ENCODE measurements at places on chromosomes 1 and 21.
A peak's percentile ranks its signal among the peaks of the same experiment; 100 is the strongest.

GRCh38 chr1:218900615-218901014, 273.1 kb upstream of the LYPLAL1 start:
- no peak for DNase-seq

DNA sequence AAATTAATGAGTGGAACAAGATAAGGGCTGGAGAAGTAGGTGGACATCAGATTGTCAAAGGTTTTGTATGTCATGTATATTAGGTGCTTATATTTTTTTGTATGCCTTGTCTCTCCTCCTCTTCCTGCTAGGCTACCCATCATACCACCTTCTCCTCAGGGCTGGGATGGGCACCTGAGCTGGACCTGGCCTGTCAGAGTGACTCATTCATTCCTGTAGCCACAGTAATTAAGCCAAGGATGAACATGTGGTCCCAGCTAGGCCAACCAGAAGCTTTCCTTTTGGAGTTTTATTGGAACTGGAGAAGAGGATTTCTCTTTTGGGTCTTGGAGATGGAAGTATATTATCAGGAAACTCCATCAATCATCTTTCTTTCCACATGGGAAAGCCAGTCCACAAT, 21.2 kb downstream of the PTGS2 start:
- no peak for DNase-seq

GRCh38 chr1:68916221-68916902, 419.5 kb upstream of the DEPDC1 start:
- peak; percentile 65 for DNase-seq

GRCh38 chr1:170670802-170671628, 7.1 kb downstream of the PRRX1 start:
- peak; percentile 86 for DNase-seq

- no peak for DNase-seq
These were observed 6.2 kb downstream of the TACSTD2 start for GRCh38 chr1:58570817-58571216.

DNA sequence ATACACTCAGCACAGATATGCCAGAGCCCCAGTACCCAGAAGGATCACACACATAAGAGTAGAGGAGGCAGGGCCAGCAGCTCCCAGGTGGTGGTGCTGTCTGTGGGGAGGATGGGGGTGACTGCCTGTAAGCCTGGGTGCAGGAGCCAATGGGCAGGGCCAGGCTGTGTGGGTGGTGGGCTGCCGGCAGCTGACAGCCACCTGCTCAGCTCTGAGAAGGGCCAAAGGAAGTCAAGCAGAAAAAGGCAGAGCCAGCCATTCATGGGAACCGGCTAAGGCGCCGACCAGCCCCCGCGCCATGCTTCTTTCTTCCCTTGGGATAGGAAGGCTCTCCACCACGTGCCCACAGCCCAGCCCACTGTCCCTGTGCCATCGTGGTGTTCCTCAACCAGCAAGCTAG, 14.1 kb downstream of the PIK3C2B start:
- DNase-seq: peak; percentile 58

DNA sequence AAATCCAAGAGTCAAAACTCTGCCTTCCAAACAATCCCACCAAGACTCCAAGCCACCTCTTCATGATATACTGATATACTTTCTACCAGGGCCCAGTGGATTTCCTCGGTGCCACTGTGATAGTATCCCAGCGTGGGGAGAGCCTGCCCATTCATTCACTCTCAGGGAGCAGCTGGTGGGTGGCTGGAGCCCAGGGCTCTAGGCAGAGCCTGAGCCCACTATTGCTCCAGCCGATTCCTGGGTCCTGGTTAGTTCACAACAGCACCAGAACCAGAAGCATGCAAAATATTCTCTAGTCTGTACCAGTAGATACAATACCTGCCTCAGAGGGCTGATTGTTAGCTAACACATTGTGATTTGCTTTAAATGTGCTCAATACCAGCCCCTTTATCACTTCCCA, 831 bp downstream of the CSRP1 start:
- DNase-seq: no peak

GRCh38 chr21:34838956-34839820, 170.4 kb downstream of the CLIC6 start:
- DNase-seq: no peak

GRCh38 chr1:35143737-35144508, 49.0 kb downstream of the SFPQ start:
- no peak for DNase-seq

DNA sequence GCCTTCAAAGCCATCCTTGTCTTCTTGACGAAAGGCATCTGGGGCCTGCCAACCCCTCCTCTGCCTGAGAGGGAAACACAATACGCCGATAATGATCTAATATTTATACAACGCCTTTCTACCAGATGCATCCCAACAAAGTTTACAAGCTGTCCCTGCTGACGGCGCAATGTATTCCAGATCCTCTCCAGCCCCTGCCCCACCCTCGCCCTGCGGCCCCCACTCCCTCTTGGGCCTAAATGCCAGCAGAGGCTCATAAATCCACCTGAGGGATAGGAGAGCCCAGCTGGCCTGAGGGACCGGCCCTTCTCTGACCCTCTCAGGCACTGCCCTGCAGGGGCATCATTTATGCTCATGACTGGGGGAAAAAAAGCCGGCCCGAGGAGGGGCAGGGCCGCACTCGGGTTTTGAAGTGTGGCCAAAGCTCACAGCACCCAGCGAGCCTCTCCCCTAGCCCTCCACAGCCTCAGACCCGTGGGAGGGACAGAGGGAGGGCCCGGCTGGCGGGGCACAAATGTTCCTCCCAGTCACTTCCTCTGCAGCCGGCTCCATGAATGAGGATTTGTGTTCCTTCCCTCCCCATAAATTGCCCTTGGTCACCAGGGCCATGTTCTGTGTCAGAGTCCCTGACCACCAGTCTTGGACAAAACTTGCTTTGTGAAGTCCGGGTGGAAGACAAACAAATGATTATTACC, 140.3 kb downstream of the FOXD2 start:
- peak; percentile 65 for DNase-seq

DNA sequence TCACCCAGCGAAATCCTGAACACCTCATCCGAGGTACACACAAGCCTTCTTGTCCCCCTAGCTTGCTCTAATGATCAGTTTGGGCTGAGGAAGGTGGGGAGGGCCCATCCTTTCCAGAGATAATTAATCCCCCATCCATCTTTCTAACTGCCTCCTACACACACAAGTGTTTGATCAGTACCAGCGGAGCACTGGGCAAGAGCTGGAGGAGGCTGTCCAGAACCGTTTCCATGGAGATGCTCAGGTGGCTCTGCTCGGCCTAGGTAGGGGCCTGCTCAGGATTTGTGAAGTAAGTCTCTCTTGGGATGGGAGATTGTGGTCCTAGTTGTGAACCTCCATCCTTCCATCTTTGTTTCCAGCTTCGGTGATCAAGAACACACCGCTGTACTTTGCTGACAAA, 5.8 kb downstream of the ANXA9 start:
- no peak for DNase-seq

GRCh38 chr1:209886219-209886536, 51.8 kb upstream of the SYT14 start:
- DNase-seq: no peak

GRCh38 chr21:36630485-36631206, 68.3 kb upstream of the SIM2 start:
- peak; percentile 52 for DNase-seq

DNA sequence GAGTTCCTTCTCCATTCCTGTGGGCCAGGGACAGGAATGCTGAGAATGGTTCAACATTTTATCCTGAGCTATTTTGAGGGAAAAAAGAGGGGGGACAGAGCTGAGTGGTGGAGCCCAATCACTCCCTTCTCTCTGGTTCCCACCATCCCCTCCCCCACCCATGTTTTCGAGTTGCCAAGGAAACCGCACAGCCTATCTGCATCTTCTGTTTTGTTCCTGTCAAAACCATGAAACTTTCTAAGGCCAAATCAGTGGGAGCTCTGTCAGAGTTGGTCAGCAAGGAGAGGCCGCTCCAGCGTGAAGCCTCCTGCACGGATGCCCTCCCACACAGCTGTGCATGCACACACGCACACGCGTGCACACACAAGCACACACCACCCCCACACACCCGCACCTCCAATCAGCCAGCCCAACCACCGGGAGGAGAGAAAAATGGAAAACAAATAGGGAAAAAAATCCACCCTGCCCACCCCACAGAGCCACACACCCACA, 54.5 kb upstream of the ATP2B4 start:
- DNase-seq: peak; percentile 75

GRCh38 chr21:45861156-45861870, 120.3 kb upstream of the COL6A1 start:
- peak; percentile 11 for DNase-seq

GRCh38 chr1:160499631-160500030, 23.4 kb downstream of the SLAMF6 start:
- no peak for DNase-seq

DNA sequence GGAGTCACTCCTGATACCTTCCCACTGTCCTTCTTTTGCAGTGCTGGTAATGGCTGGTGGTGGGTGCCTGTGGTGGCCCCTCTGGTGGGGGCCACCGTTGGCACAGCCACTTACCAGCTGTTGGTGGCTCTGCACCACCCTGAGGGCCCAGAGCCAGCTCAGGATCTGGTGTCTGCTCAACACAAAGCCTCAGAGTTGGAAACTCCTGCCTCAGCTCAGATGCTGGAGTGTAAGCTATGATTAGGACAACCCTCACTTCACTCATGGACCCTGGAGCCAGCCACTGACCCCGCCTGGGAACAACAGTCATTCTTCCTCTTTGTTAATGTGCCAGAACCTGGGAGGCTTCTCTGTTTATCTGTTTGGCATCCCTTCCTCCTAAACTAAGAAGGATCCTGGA, 1.1 kb upstream of the ATP8B2 start:
- DNase-seq: peak; percentile 49

DNA sequence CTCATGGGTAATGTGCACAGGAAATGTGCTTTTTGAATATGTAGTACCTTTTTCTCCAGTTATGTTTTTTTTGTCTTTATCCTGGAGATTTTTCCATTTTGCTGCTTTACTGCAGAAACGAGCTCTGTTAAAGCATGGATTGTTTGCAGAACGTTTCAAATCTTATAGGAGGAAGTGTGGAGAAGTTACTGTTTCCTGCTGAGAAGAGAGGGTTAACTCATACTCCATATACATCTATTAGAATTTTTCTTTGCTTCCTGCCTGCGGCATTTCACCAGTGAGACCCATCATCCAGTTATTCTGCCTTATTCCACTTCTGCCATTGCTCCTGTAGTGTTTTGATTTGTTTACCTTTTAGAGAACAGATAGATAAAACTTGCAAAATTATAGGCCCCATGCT, 2.0 kb downstream of the RPRD2 start:
- DNase-seq: no peak

- no peak for DNase-seq
These were observed 32.8 kb downstream of the H3-3A start for GRCh38 chr1:226095286-226095685.

- DNase-seq: no peak
These were observed 410.1 kb downstream of the BRINP3 start for GRCh38 chr1:190067592-190067991.

GRCh38 chr1:200290010-200290685, 119.7 kb downstream of the ZNF281 start:
- DNase-seq: no peak

GRCh38 chr21:43918385-43918947, 53.4 kb downstream of the AGPAT3 start:
- no peak for DNase-seq

- DNase-seq: no peak
These were observed 118.3 kb downstream of the VPS13D start for GRCh38 chr1:12348113-12348512.

DNA sequence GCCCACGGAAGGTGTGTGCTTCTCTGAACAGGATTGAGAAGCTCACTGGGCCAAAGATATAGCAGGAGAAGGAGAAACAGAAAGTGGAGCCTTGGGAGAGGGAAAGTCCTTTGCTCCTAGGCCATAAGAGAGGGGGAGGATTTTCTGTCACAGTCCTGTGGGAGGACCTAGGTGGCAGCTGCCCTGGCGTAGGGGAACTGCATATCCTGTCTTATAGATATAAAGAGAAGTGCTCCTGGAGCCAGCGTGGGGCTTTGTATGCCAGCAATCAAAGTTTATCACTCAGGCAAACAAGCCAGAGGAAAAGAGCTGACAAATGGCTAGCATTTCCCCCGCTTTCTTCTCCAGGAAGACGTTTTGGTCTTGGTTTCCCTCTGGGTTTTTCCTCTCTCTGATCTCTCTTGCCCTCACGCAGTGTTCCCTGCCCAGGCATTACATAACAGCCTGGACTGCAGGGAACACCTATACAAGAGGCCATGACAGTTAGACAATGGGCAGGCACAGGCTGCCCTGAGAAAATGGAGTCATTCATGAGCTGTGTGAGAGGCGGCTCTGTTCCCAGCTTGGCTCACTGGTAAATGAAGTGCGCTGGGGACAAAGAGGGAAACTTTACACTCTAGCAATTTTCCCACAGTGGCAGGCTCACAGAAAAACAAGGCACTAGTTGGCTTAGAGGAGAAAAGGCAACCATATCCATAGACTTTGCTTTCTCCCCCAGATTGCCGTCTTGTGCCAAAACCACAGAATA, 52.5 kb upstream of the ZNF648 start:
- DNase-seq: peak; percentile 32

GRCh38 chr1:7783178-7783711, 846 bp upstream of the PER3 start:
- DNase-seq: peak; percentile 73

GRCh38 chr21:41481191-41481590, 26.8 kb downstream of the TMPRSS2 start:
- no peak for DNase-seq

- peak; percentile 5 for DNase-seq
These were observed 12.6 kb downstream of the KRTAP10-1 start for GRCh38 chr21:44527156-44527982.

- no peak for DNase-seq
These were observed 40.4 kb downstream of the LDLRAD2 start for GRCh38 chr1:21852282-21853130.

DNA sequence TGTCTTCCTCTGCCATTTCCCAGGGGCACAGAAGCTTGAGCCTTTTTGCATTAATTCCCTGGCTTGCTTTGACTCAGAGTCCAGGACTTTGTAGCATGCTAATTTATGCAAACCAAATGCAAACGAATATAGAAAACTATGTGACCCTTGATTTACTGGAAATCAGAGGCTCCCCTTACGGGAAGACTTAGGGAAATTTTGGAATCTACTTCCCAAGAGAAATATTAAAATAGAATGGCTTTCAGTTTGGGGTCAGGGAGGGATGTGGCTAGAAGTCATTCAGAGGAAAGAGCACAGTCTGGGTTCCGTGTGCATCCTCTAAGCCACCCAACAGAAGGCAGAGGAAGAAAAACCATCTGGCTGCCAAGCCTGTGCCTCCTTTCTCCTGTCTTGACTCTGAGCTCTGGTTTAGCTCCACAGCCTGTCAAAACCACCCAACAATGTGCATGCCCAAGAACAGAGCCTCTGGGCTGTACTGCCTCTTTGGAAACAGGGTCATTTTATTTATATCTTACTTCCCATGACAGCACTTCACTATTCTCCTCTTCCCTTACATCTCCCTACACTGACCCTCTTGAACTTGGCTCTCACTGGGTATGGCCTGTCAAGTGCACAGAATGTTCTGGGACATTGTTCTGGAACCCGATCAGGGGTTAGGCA, 30.1 kb downstream of the ATF3 start:
- peak; percentile 35 for DNase-seq

- DNase-seq: no peak
These were observed 12.3 kb upstream of the DENND2D start for GRCh38 chr1:111212634-111213335.

- peak; percentile 42 for DNase-seq
These were observed 13.8 kb downstream of the PARK7 start for GRCh38 chr1:7975212-7975865.

- DNase-seq: no peak
These were observed 525 bp downstream of the C1QTNF12 start for GRCh38 chr1:1245817-1246576.

GRCh38 chr1:158087320-158087927, 93.3 kb upstream of the CD1D start:
- DNase-seq: peak; percentile 70
